ENCODE measurements at places on chromosomes 3 and 15.

- DNase-seq, result no peak
Observed at GRCh38 chr3:64074060-64074459, 50.8 kb upstream of the PSMD6 start.

- DNase-seq, result no peak
Observed at GRCh38 chr3:47746264-47746663, 35.4 kb downstream of the SMARCC1 start.

DNA sequence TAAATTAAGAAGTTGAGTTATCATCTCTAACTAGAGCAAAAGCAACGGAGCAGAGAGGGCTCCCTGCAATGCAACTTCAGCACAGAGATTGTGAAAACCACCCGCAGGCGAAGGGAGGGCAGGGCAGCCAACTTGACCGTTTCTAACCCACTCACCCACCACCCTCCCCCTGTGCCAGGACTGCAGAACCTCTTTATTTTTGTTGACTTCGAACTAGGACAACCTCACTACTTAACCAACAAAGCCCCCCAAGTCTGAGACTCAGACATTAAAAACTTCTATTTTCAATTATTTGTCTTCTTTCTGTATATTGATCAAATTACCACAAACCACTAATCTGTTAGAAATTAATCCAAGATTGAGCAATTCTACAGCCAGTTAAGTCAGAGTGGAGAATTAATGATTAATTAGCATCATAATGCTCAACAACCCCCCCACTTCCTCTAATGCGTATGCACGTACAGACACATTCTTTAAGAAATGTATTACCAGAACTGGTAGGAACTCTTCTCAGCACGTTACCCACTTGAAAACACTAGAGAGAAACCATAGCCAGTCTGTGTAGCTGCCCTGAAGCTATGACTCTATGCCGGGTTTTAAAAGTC lies 2.0 kb downstream of the MGLL start:
- DNase-seq, result no peak

DNA sequence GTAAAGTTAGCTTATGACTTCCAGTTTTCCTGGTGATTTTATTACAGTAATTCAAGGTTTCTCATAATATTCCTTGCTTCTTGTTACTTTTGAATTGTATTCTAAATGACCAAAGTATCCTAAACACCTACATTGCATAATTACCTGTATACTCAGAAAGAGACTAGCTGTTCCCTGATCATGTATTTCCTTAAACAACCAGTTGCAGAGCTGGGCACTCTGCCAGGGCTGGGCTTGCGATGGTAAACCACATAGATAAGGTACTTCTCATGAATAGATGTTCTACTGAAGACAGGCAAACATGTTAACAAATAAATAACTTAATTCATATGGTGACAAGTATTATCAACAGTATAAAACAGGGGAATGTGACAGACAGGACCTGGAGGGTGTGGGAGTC lies 142.3 kb upstream of the WNT5A start:
- DNase-seq, result no peak

DNA sequence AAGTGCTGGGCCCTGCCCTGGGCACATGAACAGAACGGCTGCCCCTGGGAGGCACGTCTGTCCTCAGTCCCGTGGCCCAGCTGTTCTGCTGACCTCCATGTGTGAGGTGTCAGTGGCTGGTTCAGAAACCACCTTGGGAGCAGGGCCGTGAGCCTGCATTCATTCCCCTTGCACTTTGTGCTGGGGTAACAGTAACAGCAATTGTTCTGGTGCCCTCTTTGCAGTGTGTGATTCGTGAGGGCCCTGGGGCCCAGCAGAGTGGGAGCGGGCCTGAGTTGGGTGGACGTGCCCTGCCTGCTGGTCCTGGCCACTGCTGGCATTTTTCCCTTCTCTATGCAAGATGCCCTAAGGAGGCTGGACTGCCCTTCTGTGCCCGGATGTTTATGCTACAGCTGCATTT lies 50.4 kb upstream of the MYZAP start:
- DNase-seq, result no peak

GRCh38 chr3:80733522-80734176 lies 965.9 kb upstream of the ROBO1 start:
- DNase-seq, result no peak

DNA sequence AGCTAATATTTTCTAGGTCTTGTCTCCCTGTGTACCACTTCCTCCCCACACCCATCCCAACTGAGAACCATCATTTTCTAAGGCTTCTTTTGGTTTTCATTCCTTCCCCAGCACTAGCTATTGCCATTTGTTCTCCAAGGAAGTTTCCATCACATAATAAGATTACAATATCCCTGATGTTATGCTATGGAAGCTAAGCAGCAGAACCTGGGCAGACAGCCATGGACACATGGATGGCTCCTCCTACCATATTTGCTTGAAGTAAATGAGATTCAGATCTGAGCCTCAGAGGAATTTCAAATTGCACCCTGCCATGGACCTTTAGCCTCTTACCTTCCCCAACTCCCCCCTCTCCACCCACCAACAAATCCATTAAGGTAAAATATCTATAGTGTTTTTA lies 31.5 kb downstream of the GASK1A start:
- DNase-seq, result no peak

GRCh38 chr3:122681284-122681973 lies 790 bp downstream of the PARP14 start:
- no peak for DNase-seq

- no peak for DNase-seq
Observed at GRCh38 chr3:106877627-106878026, 499.6 kb upstream of the CCDC54 start.

GRCh38 chr3:135023996-135024658 lies 229.1 kb downstream of the EPHB1 start:
- no peak for DNase-seq

GRCh38 chr3:35724106-35724505 lies 84.8 kb downstream of the ARPP21 start:
- DNase-seq, result peak; percentile 83

DNA sequence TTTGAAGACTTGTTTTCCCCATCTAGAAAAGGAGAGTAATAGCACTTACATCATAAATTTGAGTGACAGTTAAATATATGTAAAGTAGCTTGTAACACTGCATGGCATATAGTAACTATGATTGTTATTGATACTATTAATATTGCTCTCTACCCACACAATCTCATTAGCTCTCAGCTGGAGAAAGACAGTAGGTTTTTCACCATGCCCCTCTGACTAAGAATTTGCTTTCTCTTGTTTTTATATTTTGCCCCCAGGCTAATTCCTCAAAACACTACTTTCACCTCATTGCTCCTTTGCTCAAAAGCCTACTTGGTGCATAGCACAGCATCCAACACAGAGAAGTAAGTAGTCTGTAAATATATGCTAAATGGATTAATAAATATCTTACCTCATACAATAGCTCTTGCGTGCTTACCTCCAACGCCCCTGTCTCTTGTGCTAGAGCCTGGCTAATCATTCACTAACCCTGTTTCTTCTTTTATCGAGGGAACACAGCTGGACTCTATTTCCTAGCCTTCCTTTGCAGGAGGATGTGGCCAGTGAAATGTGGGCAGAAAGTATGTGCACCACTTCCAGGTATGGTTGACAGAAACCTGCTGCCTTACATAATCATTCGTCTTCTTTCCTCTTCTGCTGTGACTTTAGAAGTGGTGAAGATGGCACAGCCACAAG lies 190.0 kb downstream of the PLCH1 start:
- DNase-seq, result no peak

DNA sequence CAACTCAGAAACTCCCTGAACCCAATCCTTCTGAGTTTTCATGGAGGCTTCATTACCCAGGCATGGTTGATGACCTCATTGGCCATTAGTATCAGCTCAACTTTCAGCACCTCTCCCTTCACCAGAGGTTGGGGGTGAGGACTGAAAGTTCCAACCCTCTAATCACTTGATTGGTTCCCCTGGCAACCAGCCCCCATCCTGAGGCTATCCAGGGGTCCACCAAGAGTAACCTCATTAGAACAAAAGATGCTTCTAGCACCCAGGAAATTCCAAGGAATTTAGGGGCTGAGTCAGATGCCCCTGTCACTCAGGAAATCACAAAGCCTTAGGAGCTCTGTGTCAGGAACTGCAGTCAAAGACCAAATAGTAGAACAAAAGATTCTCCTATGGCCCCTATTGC lies 43.8 kb downstream of the ADAMTSL3 start:
- DNase-seq, result no peak

DNA sequence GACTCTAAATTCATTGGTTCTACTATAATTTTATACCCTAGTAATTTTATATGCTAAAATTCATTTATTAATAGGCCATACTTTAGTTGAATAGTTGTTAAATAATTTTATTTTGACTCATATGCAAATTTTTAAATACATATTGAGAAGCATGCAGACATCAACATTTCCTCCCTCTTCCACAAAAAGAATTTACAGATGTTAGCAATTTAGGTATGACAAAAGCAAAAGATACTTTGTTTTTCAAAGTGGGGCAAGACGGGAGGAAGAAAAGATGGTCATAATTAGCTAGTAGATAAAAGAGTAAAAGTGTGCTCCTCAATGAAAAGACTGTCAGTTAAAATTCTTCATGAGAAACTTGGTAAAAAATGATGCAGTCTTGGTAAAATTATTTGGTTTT lies 148.9 kb upstream of the TSPAN3 start:
- no peak for DNase-seq

- DNase-seq, result no peak
Observed at GRCh38 chr3:140152851-140153639, 218.1 kb downstream of the CLSTN2 start.

DNA sequence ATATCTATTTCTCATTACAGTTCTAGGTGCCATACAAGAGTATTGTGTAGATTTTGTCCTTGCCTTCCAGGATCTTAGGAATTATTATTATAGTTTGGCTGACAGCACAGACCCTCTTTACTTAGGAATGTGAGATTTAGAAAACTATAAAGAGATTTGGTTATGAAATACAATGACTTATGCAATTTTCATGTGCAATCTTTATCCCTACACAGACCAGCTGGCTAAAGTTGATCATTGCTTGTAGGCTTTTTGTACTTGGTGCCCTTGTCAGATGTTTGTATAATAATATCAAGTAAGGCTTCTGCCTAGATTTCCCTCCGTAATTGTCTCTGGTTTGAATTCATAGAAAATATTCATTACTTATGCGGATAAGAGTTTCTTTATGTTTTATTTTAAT lies 174.5 kb upstream of the GAP43 start:
- DNase-seq, result no peak

- no peak for DNase-seq
Observed at GRCh38 chr15:25339431-25339830, 99.4 kb downstream of the UBE3A start.

DNA sequence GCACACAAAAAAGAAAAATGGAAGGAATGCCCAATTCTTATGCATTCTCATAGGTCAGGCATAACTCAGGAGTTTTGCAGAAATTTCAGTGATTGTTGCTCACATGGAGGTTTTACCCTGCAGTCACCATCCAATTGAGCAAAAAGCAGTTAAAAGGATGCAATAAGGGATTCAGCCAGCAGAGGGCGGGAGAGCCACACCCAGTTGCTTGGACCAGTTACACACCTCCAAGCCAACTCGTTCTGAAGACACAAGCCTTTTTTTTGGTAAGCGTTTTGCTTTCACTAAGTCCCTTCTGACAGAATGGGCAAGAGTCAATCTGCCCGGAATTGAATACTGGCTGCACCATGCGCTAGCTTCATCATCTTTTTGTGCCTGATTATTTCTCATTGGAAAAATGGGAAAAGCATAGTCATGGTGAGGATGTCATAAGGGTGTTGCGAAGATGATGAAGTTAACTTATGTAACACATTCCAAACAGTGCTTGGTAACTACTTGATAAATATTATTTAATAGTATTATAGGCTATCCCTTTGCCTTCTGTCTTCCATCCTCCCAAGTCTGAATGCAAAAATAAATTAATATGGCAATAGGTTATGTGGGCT lies 154.4 kb upstream of the SGO1 start:
- DNase-seq, result peak; percentile 83

GRCh38 chr3:73652896-73653295 lies 28.2 kb upstream of the PDZRN3 start:
- no peak for DNase-seq

- DNase-seq, result no peak
Observed at GRCh38 chr15:99454107-99454809, 111.5 kb upstream of the MEF2A start.

GRCh38 chr3:119637679-119638477 lies 22.5 kb downstream of the POPDC2 start:
- no peak for DNase-seq

GRCh38 chr3:74693251-74693650 lies 78.8 kb upstream of the CNTN3 start:
- DNase-seq, result no peak

DNA sequence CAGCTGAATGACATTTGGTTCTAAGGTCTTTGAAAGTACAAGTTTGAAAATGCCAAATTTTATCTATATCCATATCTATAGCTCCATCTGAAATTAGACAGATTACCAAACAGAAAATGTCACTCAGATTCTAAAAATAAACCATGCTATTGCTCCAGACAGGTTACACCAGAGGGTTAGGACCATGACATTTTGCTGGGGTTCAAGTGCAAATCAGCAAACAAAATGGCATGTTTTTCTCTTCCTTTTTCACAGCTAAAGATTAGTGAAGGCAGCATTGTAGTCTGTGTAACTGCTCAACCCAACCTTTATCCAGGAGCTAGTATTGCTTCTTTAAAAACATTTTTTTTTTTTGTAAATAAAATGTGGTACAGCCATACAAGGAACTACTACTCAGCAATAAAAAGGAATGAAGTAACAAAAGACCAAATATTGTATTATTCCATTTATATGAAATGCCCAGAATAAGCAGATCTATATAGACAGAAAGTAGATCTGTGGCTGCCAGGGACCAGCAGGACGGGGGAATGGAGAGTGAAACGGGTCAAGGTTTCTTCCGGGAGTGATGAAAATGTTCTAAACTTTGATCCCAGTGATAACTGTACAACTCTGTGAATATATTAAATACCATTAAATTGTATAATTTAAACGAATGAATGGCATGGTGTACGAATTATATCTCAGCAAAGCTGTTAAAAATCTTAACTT lies 18.2 kb downstream of the VGLL4 start:
- no peak for DNase-seq

DNA sequence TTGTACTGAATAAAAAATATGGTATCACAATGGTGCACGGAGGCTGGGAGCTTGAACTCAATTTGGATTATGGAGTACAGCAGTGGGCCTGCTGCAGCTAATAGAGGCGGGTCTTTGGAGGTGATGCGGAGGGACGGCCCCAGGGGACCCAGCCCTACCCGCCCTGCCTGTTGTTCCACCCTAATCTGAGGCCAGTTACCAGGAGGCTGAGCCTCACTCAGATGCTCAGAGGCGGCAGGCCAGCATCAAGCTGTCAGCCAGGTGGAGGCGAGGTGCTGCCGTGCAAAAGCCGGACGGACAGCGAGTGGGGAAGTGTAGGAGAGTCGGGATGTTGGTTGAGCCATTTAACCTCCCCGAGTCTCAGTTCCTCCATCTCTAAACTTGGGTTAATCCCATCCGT lies 218.5 kb upstream of the RGMA start:
- no peak for DNase-seq

- no peak for DNase-seq
Observed at GRCh38 chr15:39785841-39786240, 3.2 kb upstream of the FSIP1 start.
